Activated CD8-positive, alpha-beta T cell treated with anti-CD3 and anti-CD28 coated beads for 36 hours (primary cell): ENCODE measurements at places on chromosomes 2 and 18. TPM values are rescaled to one million over a fixed set of nuclear protein-coding genes. Genes with fewer than 3 reads are reported as not detected.

OBSL1 gene
- total RNA-seq, result 1.4 TPM

MIB1 gene
- total RNA-seq, result 37.4 TPM

GRCh38 chr2:134623046-134623445 is 95.8 kb downstream of the TMEM163 start:
- no peak for DNase-seq

CLASP1 gene
- total RNA-seq, result 61.4 TPM

CHRND gene
- not detected for total RNA-seq

NAT8 gene
- not detected for total RNA-seq
